ENCODE measurements at places on chromosomes 6 and 20.

- DNase-seq, result no peak
These were observed 11.7 kb downstream of the TMEM244 start for GRCh38 chr6:129849456-129849855.

- no peak for DNase-seq
These were observed 736.6 kb upstream of the NRSN1 start for GRCh38 chr6:23389386-23389785.

- no peak for DNase-seq
These were observed 1.1 kb upstream of the BHLHE23 start for GRCh38 chr20:63007646-63008488.

- DNase-seq, result no peak
These were observed 109.2 kb downstream of the FOXF2 start for GRCh38 chr6:1498491-1499113.

- peak; percentile 18 for DNase-seq
These were observed 496 bp upstream of the BEND3 start for GRCh38 chr6:107115695-107116327.

GRCh38 chr6:149335924-149336608 lies 18.6 kb downstream of the TAB2 start:
- peak; percentile 41 for DNase-seq

- no peak for DNase-seq
These were observed 30.6 kb downstream of the THBS2 start for GRCh38 chr6:169223006-169223405.

- DNase-seq, result no peak
These were observed 47.4 kb downstream of the BMP6 start for GRCh38 chr6:7773322-7773721.

DNA sequence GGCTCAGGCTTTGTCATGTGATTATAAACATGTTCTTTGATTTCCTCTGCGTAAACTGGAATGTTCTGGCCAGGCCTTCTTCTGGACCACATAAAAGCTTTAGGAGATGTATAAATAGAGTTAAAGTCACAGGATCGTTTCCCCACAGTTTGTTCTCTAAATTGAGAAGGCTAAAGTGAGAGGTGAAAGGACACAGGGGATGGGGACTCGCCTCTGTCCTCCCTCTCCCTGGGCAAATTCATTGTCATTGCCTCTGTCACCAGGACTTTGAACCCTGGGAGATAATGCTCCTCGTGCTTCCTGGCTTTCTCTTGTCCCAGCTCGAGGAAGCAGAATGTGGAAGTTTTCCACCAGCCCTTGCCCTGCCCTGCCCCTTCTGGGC lies 20.3 kb upstream of the ZFAND3 start:
- DNase-seq, result no peak

DNA sequence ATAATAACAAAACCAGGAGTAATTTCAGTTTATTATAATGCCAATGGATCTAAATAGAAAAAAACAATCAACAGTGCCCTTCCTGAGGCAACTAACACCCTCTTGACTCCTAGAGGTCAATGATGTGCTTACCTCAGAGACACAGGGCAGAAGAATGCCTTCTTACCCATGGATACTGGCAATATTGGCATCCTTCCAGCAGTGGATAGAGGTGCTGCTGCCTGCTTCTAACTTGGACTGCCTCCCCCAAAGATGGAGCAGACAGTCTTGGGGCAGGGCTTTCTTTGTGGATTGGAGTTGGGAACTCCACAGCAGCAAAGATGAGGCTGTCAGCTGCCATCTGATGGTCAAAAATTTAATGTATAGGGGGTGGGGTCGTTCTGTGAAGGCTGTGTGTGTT lies 78.7 kb downstream of the AK9 start:
- no peak for DNase-seq
